ENCODE measurements at places on chromosomes 12 and 14. TPM values are rescaled to one million over a fixed set of nuclear protein-coding genes. Genes with fewer than 3 reads are reported as not detected.

The B4GALNT1 gene
- 0.66 TPM for polyA plus RNA-seq

The KMT2D gene
- 24.8 TPM for polyA plus RNA-seq

The SPX gene
- 0.12 TPM for polyA plus RNA-seq

The TMEM233 gene
- not detected for polyA plus RNA-seq

The SLC6A13 gene
- 0.10 TPM for polyA plus RNA-seq

The TSHR gene
- not detected for polyA plus RNA-seq

The DPY19L2 gene
- polyA plus RNA-seq = 0.90 TPM

The AQP2 gene
- polyA plus RNA-seq = not detected

The TAC3 gene
- polyA plus RNA-seq = 1.4 TPM

The SYNE3 gene
- 3.1 TPM for polyA plus RNA-seq

The FAM90A1 gene
- polyA plus RNA-seq = 0.09 TPM

The TCL1A gene
- not detected for polyA plus RNA-seq

The ADSS1 gene
- polyA plus RNA-seq = 5.2 TPM

The CCND2 gene
- polyA plus RNA-seq = 1.1 TPM

The HAL gene
- not detected for polyA plus RNA-seq

The SIX6 gene
- not detected for polyA plus RNA-seq

The EPYC gene
- polyA plus RNA-seq = not detected

The ZBTB39 gene
- 3.6 TPM for polyA plus RNA-seq

The SARNP gene
- 99.6 TPM for polyA plus RNA-seq

The CISTR gene
- not detected for polyA plus RNA-seq

The ALKBH2 gene
- 14.1 TPM for polyA plus RNA-seq

The EFCAB11 gene
- polyA plus RNA-seq = 5.3 TPM

The FBRSL1 gene
- 10.8 TPM for polyA plus RNA-seq

All from IMR-90 (cell line).